ENCODE measurements at places on chromosomes 16 and 17. TPM values are rescaled to one million over a fixed set of nuclear protein-coding genes. Genes with fewer than 3 reads are reported as not detected.

Gene TNFRSF13B
- 2.2 TPM for total RNA-seq

Gene KCTD5
- total RNA-seq: 17.7 TPM

Gene EXOC3L1
- 0.42 TPM for total RNA-seq

Gene NKD1
- 1.2 TPM for total RNA-seq

Gene TM4SF5
- total RNA-seq: not detected

Gene LGALS9B
- total RNA-seq: 0.52 TPM

Gene EVPLL
- total RNA-seq: not detected

Gene TSPAN10
- total RNA-seq: 0.10 TPM

Gene ABCA6
- 1.7 TPM for total RNA-seq

Gene SLC22A31
- not detected for total RNA-seq

Gene TEKT1
- total RNA-seq: not detected

Gene NUP88
- total RNA-seq: 133 TPM

Gene HOXB13
- total RNA-seq: not detected

Gene SMTNL2
- not detected for total RNA-seq

Gene CIBAR2
- not detected for total RNA-seq

Gene SLC5A10
- 0.10 TPM for total RNA-seq

Gene OR3A1
- total RNA-seq: not detected

Gene SNN
- 115 TPM for total RNA-seq

Gene CDH16
- total RNA-seq: not detected

Gene TRIM25
- total RNA-seq: 33.4 TPM

Gene LPO
- not detected for total RNA-seq

Gene TMIGD1
- not detected for total RNA-seq

Gene PDE6G
- total RNA-seq: 2.1 TPM

Gene TMEM204
- total RNA-seq: 12.6 TPM

Gene HOXB8
- 0.10 TPM for total RNA-seq

Gene PPP4C
- total RNA-seq: 79.7 TPM

Gene ZFHX3
- 2.6 TPM for total RNA-seq

Gene ARL17B
- total RNA-seq: 10.1 TPM

Gene CLEC18B
- not detected for total RNA-seq

Gene GNG13
- total RNA-seq: not detected

Gene OR2C1
- total RNA-seq: not detected

Gene GP1BA
- total RNA-seq: 4.2 TPM

Gene HSD17B2
- not detected for total RNA-seq

Gene KRT13
- total RNA-seq: 0.73 TPM

Gene PYY
- not detected for total RNA-seq

Gene SERPINF2
- total RNA-seq: 0.52 TPM

Gene PPP1R1B
- not detected for total RNA-seq

Measured in mononuclear cell (primary cell).